Urinary bladder (tissue), 4 donors: ENCODE measurements at places on chromosomes 7 and 10.

DNA sequence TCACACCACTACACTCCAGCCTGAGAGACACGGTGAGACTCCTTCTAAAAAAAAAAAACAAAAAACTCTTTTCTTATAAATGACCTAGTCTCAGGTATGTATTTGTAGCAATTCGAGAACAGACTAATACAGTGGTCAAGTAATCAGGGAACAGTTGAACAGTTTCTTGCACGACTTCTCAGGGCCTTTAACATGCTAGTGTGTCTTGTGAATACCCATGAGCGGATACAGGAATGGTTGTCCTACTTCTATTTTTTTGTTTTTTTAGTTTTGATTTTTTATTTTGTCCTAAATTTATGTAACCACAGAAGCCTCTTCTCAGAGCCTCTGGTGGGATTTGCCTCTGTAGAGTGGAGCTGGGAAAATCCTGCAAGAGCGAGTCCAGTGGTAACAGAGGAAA, 71.0 kb upstream of the NANOS1 start:
- no peak for DNase-seq

GRCh38 chr7:69808391-69808790, 210.1 kb downstream of the AUTS2 start:
- no peak for DNase-seq

GRCh38 chr7:134528749-134529148, 1.4 kb downstream of the AKR1B10 start:
- no peak for DNase-seq

GRCh38 chr7:37050801-37051200, 326.5 kb upstream of the AOAH start:
- no peak for DNase-seq
